Iris pigment epithelial cell (primary cell): ENCODE measurements at places on chromosomes 7 and 10.

DNA sequence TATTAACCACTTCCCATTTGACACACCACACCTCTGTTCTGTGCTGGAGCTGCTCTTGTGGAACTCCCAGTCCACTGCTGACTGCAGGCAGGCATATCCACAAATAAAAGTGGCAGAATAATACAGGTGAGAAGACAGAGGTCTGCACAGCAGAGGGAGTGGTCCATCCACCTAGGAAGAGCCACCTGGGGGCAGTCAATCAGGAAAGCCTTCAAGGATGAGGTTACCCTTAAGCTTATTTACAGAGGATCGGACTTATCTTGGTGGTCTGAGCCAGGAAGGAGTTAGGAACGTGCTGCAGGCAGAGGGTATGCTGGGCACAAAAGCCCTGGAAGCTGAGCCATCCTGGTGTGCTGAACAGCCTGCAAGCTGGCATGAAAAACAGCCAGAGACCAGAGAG, 78.7 kb downstream of the FRMPD2 start:
- DNase-seq = no peak

DNA sequence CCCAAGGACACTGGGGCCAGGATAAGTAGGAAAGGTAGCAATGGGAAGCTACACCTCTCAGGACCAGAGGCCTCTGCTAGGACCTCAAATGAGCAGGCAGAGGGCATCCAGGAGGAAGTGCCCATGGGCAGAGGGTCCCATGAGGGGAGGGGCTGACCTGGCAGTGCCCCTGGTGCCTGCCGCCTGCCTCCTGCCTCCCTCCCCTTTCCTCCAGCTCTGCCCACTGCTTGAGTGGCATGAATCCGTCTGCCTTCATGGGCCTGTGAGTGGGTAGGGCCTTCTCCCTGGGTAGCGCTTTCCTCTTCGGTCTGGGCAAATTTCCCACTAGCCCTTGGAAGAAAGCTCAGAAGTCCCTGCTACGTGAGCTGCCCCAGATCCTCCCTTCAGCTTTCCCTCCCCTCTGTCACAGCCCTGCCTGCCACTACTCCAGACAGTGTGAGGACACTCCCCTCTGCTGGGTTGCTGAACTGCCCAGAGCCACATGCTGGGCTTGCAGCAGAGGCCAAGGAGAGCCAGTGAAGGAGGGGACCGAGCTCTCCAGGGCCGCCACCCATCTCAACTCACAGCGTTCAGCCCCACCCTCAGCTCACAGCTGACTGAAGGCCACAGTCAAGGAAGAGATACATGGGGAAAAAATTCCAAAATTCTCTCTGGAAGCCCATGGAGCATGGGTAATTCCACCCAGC, 141.4 kb downstream of the ARHGAP22 start:
- DNase-seq = no peak

GRCh38 chr10:2681891-2682290, 385.5 kb upstream of the PFKP start:
- no peak for DNase-seq

- DNase-seq = no peak
Measured at GRCh38 chr10:101932183-101932582, 88.6 kb upstream of the KCNIP2 start.

DNA sequence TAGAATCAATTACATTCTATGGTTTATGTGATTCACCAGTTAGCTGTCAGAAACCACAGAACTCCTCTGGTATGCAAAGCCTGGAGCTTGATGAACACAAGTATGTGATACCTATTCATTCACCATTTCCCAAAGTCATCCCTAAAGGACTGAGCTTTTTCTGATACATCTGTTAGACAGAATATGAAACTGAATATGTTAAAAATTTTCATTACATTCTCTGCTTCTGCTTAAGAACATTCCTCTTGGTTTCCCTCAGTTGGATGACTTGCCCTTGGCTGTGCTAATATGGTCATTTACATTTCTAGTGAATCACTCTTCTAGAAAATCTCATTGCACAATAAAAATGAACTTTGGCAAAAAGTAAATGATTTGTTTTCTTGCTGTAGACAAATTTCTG, 10.8 kb upstream of the PON1 start:
- DNase-seq = peak; percentile 89

DNA sequence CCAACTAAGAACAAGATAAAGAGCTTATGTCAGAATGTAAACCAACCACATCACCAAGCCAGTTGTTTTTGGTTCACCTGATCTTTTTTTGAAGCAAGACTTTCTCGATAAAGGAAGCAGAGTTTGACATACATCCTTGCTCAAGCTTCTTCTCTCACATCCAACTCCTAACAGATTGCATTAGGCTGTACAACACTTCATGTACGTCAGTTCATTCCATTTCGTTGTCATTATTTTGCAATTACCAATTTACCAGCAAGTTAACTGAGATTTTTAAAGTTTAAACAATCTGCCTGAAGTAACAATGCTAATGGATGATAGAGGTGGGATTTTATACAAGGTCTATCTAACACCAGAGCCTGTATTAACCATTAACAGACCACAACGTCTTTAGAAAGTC, 41.0 kb downstream of the NRAP start:
- DNase-seq = no peak

DNA sequence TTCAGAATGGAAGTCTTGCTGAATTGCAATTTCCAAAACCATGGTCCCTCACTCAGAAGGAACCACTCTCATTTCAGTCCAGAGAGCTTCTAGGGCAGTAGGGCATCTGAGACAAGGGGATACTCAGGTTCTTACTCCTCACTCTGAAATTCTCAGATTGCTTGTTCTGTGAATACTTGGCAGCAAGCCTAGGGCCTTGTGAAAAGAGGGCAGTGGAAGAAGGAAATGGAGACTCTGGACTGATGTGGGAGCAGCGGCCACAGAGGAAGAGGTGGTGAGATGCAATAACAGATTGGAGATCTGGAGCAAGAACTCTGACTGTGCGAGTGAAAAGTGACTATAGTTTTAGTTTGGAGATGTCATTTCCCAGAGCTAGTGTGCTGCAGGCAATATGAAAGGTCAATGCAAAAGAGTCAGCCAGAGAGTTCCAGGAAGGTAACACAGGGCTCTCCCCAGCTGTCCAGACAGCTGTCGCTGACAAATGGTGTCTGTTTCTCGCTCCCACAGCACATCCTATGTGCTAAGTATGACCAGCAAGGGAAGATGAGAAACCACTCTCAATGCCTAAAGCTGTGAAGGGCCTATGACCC, 291.6 kb upstream of the KIAA1217 start:
- DNase-seq = no peak

DNA sequence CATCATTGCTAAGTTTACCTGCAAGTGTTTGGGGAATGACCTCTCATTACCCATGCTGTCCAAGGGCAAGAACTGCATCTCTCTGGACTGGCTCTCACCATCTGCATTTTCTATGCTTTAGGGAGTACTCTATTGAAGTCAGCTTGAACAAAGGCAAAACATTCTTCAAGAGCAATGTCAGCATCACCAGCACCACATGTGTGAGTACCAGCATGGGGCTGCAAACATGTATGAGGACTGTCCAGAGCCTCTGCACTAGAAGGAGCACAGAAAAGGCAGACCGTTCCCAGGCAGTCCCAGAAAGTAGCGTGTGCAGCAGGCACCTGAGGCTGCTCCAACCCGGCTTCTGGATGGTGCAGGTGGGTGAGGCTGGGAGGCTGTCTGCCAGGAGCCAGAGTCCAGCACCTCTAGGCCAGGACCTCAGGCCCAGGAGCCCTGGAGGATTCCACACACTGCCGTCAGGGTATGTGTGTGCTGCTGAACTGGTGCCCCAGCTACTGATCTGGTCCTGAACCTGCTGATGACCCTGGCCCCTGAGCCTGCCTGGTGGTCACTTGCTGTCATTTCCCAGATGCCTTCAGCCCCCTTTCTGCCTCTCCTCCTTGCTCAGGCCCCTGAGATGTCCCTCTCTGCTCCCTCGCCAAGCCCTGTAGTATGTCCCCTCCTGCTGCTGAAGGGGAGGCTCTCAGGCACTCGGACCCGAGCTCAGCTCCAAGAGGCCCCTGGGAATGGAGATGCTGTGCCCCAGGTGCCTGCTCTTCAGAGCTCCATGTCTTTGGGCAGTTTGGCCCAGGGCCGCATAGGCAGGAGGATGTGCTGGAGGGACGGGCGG, 20.7 kb downstream of the ANTXRL start:
- DNase-seq = no peak
